Natural killer cell (primary cell): ENCODE measurements at places on chromosomes 7 and 10. TPM values are rescaled to one million over a fixed set of nuclear protein-coding genes. Genes with fewer than 3 reads are reported as not detected.

- H3K4me3 ChIP-seq = no peak overlapping the region
- no peak for DNase-seq
- peaks cover 45% of the 10 kb centered on the region for H3K4me1 ChIP-seq
- H3K27ac ChIP-seq = peak overlapping the region; percentile 37
- no peaks in the 10 kb centered on the region for H3K27me3 ChIP-seq
These were observed 8.8 kb downstream of the STK17A start for GRCh38 chr7:43591558-43592180.

PILRA gene
- total RNA-seq = 29.4 TPM

SRRM3 gene
- total RNA-seq = not detected

IFIT1 gene
- total RNA-seq = 1.0 TPM

DNA sequence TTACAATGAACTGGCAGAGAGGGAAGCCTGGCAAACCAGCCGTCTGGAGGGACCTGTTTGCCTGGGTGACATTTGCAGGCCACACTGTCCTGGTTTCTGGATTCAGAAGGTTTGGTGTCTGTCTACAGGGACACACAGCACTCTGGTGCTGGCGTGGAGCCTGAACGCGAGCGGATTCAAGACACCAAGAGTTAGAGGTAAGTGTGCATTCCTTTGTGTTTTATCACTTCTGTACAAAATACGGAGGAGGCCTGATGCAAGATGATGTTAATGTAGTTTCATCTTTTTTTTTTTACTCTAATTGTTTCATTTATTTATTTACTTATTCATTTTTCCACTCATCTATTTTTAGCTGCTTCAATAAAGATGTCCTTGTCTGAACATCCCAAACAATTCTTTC is 485.3 kb upstream of the ADARB2 start:
- no peaks in the 10 kb centered on the region for H3K27me3 ChIP-seq
- H3K4me3 ChIP-seq = no peak overlapping the region
- no peaks in the 10 kb centered on the region for H3K36me3 ChIP-seq
- no peak overlapping the region for H3K27ac ChIP-seq
- DNase-seq = no peak

NKX1-2 gene
- not detected for total RNA-seq

- peaks cover 5% of the 10 kb centered on the region for H3K36me3 ChIP-seq
- no peak for DNase-seq
- no peak overlapping the region for H3K4me3 ChIP-seq
- no peaks in the 10 kb centered on the region for H3K27me3 ChIP-seq
- no peak overlapping the region for H3K27ac ChIP-seq
These were observed 31.9 kb upstream of the PWWP2B start for GRCh38 chr10:132365102-132365501.

OPALIN gene
- total RNA-seq = not detected

DNA sequence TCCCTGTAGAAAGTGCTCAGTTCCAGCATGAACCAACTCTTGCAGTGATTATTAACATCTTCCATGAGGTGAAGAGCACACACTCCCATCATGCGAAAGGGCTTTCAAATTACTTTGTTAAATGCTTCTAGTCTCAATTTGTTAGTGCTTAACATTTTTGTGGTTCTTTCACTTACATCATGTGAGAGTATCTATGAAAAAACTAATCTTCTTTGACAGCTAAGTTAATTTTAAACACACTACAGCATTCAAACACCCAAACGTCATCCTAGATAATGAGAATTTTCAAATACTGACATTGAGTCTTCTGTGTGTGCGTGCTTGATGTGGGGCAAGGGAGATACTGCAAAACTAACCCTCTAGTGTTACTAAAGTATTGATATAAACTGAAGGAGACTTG is 84.8 kb downstream of the ETV1 start:
- no peaks in the 10 kb centered on the region for H3K27me3 ChIP-seq
- no peak overlapping the region for H3K27ac ChIP-seq
- peaks cover 5% of the 10 kb centered on the region for H3K4me1 ChIP-seq
- DNase-seq = no peak
- H3K4me3 ChIP-seq = no peak overlapping the region

CYREN gene
- total RNA-seq = 33.9 TPM

ASB10 gene
- total RNA-seq = not detected

SFXN3 gene
- total RNA-seq = 74.5 TPM

DNA sequence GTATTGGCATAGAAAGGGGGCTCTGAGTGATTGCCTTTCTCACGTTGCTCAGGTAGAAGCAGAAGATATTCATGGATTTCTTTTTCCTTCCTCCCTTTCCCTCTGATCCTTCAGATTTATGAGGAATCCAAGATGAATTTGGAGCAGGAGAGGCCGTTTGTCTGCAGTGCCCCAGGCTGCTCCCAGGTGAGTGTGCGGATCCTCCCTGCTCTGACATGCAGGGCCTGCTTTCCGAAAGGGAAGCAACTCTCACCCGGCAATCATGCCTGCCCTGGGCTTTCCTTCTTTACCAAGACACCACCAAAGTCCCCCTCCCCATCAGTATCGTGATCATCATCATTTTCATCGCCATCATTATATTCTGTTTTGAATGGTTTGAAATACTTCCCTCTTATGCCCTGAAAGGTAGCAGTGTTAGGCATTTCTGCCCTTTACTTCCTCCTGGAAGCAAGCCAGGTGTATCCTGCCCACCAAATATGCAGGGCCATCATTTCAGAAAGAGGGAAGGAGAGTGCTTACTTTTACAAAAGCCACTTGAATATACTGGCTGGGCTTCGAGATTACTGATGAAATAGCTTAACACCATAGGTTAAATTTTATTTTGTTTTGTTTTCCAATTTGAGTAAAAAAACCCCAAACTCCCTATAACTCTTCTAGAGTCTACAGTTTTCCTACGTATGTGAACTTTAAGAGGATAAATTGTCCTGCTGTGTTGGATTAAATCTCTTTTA is 75.9 kb downstream of the CREB5 start:
- no peaks in the 10 kb centered on the region for H3K36me3 ChIP-seq
- H3K27me3 ChIP-seq = no peaks in the 10 kb centered on the region
- H3K4me3 ChIP-seq = no peak overlapping the region
- DNase-seq = no peak
- no peak overlapping the region for H3K27ac ChIP-seq
- H3K4me1 ChIP-seq = no peaks in the 10 kb centered on the region

GRCh38 chr7:98334081-98334480 is 52.6 kb downstream of the BRI3 start:
- no peaks in the 10 kb centered on the region for H3K4me1 ChIP-seq
- DNase-seq = no peak
- no peak overlapping the region for H3K27ac ChIP-seq
- H3K36me3 ChIP-seq = no peaks in the 10 kb centered on the region

CTBP2 gene
- 179 TPM for total RNA-seq

SLC29A4 gene
- 0.40 TPM for total RNA-seq

KCP gene
- total RNA-seq = 0.95 TPM

SFRP4 gene
- not detected for total RNA-seq

DNA sequence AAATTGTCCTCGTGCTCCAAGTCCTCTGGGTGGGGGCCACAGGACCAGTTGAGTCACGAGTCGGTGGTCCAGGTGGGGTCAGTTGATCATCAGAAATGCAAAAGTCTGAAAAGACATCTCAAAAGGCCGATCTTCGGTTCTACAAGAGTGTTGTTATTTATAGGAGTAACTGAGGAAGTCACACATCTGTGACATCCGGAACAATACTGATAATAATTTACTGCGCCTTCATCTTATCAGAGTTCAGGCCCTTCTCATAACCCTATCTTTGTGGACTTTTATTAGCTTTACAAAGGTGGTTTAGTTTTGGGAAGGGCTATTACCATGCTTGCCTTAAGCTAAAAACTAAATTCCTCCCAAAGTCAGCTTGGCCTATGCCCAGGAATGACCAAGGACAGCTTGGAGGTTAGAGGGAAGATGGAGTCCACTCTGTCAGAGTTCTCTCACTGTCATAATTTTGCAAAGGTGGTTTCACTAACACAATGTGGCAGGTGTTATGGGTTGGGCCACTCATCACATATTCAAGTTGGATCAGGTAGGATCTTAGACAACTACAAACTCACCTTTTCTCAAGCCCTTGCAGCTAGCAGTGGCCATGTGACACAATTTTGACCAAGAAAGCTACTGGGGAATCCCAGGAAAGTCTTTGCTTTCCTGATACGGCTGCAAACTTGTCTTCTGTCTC is 54.7 kb upstream of the CHST3 start:
- no peak overlapping the region for H3K4me3 ChIP-seq
- H3K4me1 ChIP-seq = peaks cover 18% of the 10 kb centered on the region
- DNase-seq = no peak
- H3K27me3 ChIP-seq = no peaks in the 10 kb centered on the region
- no peak overlapping the region for H3K27ac ChIP-seq
- no peaks in the 10 kb centered on the region for H3K36me3 ChIP-seq

DNA sequence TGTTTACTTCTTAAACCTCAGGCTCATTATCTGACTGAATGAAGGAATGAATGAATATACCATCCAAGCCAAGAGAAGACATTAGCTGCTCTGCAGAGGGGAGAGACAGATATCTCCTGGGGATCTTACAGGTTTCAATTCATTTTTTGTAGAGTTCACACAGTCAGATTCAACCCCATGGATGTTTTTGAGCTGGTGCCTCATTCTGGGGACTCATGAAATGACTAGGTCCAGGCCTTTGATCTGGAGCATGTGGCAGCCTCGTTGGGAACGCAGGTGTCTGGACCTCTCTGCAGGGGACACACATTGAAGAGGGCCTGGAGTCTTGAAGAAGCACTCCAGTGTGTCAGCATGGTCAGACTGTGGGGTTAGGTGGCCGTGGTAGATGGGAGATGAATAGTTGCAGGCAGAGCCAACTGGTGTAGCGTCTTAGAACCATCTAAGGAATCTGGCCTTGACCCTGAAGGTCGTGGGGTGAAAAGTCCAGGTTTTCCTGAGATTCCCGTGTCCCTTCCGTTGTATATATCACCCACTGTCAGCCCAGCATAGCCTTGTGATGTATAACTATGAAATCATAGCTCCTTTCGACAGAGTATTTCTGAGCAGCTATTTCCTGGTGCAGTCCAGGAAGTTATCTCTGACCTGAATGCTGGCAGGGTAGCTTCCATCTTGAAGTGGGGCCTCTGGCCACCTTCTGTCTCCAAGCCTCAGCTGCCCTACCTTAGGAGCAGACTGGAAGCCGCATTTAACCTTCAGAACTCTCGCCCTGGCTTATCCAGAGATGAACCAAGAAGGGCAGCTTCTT is 22.3 kb downstream of the BTBD16 start:
- no peaks in the 10 kb centered on the region for H3K27me3 ChIP-seq
- DNase-seq = no peak
- H3K4me1 ChIP-seq = peaks cover 10% of the 10 kb centered on the region
- no peak overlapping the region for H3K27ac ChIP-seq
- no peaks in the 10 kb centered on the region for H3K36me3 ChIP-seq

DNA sequence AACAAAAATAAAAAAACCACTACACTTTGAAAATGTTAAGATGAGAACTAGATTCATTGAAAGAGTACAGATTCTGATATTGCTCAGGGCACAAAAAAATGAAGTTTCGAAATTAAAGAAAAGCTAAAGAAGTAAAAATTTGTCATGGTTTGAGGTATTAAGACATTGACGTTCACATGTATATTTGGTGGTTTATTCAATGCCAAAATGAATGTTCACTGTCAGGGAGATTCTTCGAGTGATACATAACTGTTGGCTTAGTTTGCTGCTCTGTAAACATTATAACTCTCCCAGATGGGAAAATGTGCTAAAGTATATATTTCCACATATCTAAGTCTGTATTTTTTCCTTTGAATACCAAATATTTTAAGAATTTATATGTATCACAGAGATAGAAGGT is 345.0 kb downstream of the SEMA3D start:
- no peaks in the 10 kb centered on the region for H3K27me3 ChIP-seq
- DNase-seq = no peak
- no peaks in the 10 kb centered on the region for H3K36me3 ChIP-seq
- H3K4me1 ChIP-seq = no peaks in the 10 kb centered on the region
- H3K4me3 ChIP-seq = no peak overlapping the region

DNA sequence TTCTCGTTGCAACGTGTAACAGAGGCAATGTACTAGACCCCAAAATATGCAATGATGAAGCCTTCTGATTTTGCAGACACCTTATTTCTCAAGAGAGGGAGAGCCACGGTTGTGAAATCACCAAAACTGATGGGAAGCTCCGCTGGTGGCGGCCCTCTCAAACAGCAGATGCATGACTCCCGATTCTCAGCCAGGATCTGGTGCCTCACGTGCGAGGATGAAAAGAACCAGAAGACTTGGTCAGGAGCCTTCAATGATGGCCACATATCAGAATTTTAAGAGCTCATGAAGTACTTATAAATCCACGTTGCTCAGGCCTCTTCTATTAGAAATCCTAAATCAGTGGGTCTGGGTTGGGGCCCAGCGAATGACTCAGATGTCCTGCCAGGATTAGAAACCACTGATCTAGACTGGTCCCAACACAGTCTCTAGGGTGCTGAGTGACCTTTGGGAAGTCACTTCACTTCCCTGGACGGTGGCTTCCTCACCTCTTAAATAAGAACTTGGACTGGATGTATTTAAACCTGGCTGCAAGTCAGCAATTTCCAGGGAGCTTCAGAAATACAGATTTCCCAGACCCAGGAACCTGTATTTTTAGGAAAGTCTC is 41.9 kb upstream of the FAM180A start:
- H3K36me3 ChIP-seq = no peaks in the 10 kb centered on the region
- no peak overlapping the region for H3K4me3 ChIP-seq
- no peak for DNase-seq
- H3K4me1 ChIP-seq = no peaks in the 10 kb centered on the region
- H3K27me3 ChIP-seq = no peaks in the 10 kb centered on the region

DNA sequence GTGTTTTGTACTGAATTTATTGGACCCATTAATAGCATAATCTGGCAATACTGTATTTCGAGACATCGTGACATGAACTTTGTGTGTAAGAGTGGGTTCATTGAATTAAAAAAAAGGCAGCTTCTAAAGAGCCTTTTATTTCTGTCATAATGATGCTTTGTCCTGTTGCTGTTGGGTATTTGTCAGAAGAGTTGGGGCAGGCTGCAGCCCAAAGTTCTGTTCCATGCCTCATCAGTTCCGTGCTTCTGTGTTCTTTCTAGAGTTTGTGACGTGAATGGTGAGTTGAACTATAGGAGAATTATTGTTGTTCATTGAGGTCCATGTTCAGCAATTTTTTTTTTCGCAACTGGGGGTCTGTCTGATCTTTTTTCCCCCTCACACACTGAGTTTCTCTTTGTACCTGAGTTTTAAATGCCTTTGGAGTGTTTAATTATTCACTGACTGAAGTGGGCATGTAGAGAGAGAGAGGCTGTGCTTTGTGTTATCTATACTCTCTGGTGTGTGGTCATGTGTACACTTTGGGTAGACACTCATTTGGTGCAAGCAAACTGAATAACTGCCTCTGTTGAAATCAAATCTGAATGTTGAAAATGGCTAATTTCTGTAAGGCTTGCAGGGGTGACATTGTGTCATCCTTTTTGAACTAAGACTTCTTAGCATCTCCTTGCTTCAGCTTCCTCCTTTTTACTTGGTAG is 69.8 kb downstream of the ADD3 start:
- peak overlapping the region; percentile 42 for H3K4me3 ChIP-seq
- peaks cover 3% of the 10 kb centered on the region for H3K36me3 ChIP-seq
- H3K27ac ChIP-seq = peak overlapping the region; percentile 85
- DNase-seq = no peak

GRCh38 chr10:17022896-17023295 is 106.7 kb downstream of the CUBN start:
- H3K27me3 ChIP-seq = no peaks in the 10 kb centered on the region
- H3K36me3 ChIP-seq = no peaks in the 10 kb centered on the region
- H3K4me1 ChIP-seq = peaks cover 33% of the 10 kb centered on the region
- H3K4me3 ChIP-seq = no peak overlapping the region

- no peak overlapping the region for H3K4me3 ChIP-seq
- H3K27me3 ChIP-seq = no peaks in the 10 kb centered on the region
- DNase-seq = no peak
- no peaks in the 10 kb centered on the region for H3K4me1 ChIP-seq
- H3K27ac ChIP-seq = no peak overlapping the region
These were observed 7.2 kb downstream of the PLEKHA1 start for GRCh38 chr10:122381680-122382079.
